ENCODE measurements at places on chromosomes 6 and 20.

- DNase-seq: no peak
Measured at GRCh38 chr20:64133951-64134407, 26.6 kb upstream of the NPBWR2 start.

- DNase-seq: no peak
Measured at GRCh38 chr6:43455531-43456428, at the start of gene DLK2. Gene DLK2, minus strand, starts transcription at chr6:43455548. Its CDS starts 723 bp downstream, at chr6:43454825.

- no peak for DNase-seq
Measured at GRCh38 chr20:51313358-51313827, 229.1 kb downstream of the NFATC2 start.

DNA sequence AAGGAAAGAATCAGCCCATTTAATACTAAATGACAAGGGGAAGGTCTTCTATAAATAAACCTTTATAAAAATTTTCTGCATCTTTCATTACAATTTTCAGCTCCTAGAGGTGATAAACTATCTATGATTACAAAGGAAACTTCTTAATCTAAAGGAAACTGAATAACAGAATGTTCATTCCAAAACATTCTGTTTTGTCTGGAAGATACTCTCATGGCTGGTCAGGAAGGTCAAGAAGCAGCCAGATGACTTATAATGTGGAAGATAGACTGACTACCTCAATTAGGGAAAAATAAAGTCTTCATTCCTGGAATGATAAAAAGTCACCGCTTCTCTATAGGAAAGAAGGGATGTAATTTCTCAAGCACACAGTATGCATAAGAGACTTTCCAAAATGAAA lies 131.3 kb downstream of the GMDS start:
- no peak for DNase-seq

DNA sequence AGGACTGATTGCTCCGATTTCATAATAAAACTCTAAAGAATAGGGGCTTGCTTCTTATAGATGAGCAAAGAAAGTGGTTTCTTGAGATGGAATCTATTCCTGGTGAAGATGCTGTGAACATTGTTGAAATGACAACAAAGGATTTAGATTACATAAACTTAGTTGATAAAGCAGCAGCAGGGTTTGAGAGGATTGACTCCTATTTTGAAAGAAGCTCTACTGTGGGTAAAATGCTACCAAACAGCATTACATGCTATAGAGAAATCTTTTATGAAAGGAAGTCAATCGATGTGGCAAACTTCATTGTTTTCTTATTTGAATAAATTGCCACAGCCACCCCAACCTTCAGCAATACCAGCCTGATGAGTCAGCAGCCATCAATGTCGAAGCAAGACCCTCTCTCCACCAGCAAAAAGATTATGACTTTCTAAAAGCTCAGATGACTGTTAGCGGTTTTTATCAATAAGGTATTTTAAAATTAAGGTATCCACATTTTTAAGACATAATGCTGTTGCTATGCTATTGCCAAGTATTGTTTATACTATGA lies 12.7 kb upstream of the MTRF1L start:
- DNase-seq: no peak

DNA sequence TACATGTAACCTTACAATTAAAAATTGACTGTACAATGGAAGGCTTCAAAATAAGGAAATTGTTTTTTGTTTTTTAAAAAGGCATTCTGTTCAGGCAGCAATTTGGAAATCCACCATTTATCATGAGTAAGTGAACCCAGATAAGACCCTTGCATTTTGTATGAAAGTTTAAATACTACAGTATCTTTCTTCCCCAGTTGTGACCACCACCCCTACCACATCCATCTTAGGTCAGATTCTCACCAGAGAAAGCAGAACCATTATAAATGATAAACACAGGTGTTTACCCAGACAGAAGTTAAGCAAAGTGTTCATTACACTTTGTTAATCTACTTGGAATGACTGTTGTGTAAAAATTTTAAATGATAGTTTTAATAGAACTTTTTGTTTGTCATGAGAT lies 20.2 kb downstream of the SENP6 start:
- DNase-seq: no peak

GRCh38 chr6:9646342-9647070 lies 768.4 kb downstream of the TFAP2A start:
- no peak for DNase-seq

DNA sequence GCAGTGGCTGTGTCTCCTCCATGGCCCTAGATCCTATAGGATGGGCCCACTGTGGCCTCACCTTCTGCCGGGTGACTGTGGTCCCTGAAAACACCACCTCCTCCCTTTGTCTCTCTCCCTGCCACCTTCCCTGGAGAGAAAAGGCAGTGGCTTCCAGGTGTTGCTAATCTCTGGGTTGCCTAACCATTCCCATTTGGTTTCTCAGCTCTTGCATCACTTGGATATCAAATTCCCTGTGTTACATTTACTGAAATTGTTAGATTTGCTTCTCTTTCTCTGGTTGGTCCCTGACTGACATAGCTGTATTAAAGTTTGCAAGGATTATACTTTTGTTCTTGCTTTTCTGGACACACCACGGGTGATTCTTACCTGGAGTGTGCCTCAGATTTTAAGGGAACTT lies 9.3 kb upstream of the ZFP64 start:
- no peak for DNase-seq

GRCh38 chr6:5566718-5567117 lies 305.4 kb downstream of the FARS2 start:
- no peak for DNase-seq

DNA sequence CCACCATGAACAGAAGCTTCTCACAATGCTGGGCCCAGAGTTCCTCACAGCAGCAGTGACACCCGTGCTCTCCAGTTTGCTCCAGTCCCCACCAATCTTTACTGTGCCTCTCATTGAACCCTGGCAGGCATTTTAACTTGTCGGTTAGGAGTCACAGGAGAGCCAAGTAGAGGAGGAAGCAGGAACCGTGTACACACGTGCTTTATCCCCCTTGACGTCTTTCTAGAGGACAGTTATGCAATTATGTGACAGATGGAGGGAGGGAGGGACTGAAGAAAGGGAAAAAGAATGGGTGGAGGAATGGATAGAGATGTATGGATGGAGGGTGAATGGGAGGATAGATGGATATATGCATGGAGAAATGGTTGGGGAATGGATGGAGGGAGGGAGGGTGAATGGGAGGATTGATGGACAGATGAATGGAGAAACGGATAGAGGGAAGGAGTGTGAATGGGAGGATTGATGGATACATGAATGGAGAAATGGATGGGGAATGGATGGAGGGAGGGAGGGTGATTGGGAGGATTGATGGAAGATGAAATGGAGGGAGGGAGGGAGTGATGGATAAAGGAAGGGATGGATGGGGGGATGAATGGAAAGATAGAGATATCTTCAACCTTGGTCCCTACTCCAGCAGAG lies 26.0 kb downstream of the RBM38 start:
- no peak for DNase-seq

GRCh38 chr20:62782893-62783278 lies 13.4 kb upstream of the MRGBP start:
- DNase-seq: no peak

DNA sequence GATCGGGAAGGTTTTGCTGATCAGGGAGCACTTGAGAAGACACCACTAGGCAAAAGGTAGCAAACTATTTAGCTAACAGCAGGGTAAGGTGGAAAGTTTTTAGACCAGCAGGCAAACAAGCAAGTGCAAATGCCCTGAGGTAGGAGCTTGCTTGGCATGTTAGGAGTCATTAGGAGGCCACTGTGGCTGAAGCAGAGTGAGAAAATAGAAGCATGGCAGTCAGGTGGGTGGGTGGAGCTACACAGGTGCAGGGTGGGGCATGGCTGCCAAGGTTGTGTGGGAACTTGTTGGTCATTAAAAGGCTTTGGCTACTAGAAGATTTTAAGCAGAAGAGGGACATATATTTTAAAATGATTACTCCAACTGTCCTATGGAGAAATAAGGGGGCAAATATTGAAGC lies 77.3 kb downstream of the EDN1 start:
- no peak for DNase-seq

DNA sequence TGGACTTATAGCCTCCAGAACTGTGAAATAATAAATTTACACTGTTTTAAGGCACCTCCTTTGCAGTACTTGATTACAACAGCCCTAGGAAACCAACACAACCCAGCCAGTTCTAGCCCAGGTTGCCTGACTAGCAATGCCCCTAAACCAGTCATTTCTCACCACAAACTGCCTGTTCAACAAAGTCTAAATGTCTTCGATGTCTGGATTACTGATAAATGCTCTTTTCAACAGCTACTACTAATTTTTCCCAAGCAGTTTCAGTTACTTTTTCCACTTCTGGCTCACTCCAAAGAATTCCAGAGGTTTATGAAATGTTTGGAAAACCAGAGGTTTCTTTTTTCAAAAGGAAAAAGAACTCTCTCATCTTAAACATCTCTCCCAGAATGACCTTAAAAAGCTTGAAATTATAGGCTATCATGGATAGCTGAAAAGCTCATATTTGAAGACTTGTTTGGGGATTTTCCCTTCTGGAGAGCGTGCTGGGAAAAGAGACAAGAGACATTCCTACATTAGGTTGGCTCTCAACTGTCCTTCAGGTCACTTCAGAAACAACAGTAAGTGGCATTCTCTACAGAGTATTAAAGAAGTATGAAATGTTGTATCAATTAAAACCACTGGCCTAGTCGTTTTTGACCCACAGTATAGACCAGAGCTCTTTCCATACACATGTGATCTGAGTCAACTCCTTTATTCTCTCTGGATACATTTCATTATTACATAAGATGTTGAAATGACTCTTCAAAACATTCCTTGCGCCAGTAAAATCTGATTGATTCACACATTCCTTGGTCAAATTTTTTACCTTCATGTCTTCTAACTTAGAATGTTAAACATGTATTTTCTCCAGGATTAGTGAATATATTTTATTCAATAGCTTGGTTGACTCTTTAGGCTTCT lies 265.9 kb downstream of the COL12A1 start:
- no peak for DNase-seq

- no peak for DNase-seq
Measured at GRCh38 chr6:43938178-43939105, 168.4 kb downstream of the VEGFA start.

DNA sequence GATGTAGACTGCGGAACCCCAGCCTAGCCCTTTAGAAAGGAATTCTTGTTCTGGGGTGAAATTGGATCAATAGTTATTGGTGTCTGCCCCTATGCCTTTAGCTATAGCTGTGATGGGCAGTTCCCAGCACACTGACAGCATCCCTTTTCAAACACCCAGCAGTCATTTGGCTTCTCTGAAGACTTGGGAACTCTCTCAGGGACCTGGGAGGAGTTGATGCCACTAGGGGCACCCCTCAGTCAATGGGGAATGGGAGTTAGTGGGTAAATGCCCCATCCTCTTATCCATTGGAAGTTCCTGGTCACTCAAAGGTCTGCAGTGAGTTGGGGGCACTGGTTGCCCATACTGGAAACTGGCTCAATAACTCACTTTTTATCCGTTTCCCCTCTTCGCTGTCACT lies 31.6 kb upstream of the CSNK2A1 start:
- DNase-seq: no peak

- DNase-seq: no peak
Measured at GRCh38 chr6:124604719-124605118, 357.5 kb upstream of the RNF217 start.

- no peak for DNase-seq
Measured at GRCh38 chr20:33443006-33443511, 504 bp downstream of the SNTA1 start.

DNA sequence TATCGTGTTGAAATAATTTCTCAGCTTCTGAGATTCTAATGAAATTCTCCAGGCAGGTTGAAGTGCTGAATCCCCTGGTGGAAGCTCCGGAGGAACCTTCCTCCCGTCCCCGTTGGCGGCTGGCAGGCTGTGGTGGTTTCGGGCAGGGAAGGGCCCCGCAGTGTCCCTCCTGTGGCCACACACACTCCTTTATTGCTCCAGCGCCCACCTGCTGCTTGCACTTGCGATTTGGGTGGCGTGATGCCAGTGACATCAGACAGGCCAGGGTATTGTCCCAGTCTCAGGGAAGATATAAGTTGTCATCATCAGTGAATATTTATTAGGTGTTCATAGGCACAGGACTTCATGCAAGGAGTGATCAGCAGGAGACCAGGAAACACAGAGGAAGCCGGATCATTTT lies 530.4 kb downstream of the QKI start:
- no peak for DNase-seq

DNA sequence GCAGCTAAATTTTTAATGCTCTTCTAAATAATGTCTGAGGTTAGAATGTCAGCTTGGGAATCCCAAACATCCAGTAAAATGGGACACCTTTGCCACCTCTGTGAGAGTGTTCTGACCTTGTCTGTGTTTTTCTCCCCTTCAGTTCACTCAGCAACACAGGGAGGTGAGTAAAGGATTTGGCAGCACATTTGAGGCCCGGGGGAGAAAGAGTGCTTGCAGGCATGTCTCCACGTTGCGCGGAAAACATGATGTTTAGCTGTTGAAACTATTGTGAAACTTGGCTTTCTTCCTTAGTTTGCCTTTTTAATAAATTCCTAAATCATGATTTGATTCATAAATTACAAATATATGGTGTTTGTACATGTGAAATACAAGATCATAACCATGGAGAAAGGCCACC lies 707.8 kb upstream of the FLRT3 start:
- peak; percentile 27 for DNase-seq

- no peak for DNase-seq
Measured at GRCh38 chr6:85465762-85466161, 15.9 kb downstream of the NT5E start.

All from right lung (tissue), 10 donors.